Midbrain (tissue), 1 donor: ENCODE measurements at places on chromosomes 5 and 9.

DNA sequence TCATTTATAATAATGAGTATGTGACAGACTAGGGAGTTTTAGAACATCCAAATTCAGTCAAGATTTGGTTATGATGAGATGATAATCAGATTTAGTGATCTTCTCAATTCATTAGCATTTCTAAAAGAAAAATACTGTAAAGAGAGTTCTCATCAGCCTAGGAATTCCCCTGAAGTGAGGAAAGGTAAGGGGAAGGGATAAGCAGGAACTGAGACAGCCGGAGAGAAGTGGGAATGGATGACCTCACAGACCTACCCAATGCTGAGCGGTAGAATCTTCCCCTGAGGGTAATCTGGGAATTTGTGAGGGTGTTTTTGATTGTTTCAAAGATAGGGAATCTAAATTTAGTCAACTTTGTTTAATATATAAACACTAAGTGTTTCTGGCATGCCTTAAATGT, 16.7 kb upstream of the GPBP1 start:
- DNase-seq: no peak

- peak; percentile 29 for DNase-seq
Measured at GRCh38 chr9:36632892-36633291, 60.2 kb downstream of the MELK start.

DNA sequence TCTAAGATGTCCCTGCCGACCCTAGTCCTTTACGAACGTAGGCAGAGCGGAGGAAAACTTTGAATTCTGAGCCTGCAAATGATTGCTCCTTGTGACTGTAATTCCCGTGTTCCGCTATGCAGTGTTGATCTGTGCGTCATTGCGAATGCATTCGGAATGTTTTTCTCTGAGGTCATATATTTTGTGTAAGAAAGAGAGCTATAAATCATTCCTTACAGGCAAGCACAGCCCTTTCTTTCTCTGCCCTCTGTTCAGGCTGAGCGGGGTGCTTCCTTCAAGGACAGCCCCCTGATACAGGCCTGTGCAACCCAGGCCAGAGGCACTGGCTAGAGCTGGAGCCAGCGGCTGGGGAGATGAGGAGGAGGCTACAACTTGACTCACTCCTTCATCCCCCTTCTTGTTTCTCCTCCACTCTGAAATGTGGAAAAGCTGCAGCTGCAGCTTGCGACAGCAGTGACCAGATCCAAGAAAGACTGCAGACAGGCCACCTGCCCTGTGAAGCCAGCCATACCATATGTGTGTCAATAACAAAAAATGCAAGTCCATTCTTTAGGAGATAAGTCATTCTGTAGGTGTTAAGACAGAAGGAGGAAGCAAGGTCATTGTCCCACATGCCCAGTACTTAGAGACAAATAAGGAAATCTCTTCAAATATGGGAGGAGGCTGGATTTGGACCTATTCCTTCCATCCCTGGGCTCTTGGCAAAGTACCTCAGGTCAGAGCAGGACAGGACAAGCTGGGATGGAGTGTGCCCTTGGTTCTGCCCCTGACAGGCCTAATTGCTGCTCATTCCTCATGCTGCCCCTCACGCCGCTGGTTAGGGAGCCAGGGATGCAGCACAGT, 345.7 kb upstream of the WWC1 start:
- no peak for DNase-seq

GRCh38 chr5:76376866-76377230, 26.2 kb upstream of the IQGAP2 start:
- DNase-seq: no peak

DNA sequence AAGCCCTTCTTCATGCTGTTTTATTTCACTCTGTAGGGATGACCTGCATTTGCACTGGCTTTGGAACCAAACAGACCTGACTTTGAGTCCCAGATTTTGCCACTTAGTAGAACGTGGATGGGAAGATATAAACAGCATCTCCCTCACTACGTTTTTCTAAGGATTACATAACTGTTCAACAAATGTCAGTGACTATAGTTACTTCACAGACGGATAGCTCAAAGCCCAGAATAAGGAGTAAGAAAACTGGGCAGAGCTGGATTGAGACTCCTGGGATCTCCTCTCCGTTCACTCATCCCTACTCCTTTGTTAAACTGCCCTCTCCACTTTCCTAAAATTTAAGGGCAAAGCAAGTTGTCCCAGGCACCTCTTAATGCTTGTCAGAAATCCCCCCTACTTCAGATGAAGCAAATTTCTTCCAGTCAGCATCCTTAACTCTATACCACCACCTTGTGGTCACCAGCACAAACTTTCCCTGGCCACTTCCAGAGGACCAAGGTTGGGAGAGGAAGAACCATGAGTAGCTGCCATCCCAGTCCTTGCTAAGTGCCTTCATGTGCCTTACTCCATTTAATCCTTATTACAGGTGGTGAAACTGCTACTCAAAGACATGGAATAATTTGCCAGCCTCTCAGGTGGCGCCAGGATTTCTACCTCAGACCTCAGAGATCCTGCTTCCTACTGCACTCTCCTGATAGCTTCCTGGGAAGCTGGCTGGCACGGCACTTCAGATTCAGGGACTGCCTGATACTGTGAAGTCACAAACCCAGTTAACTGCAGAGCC, 38.4 kb downstream of the EGR1 start:
- peak; percentile 52 for DNase-seq

DNA sequence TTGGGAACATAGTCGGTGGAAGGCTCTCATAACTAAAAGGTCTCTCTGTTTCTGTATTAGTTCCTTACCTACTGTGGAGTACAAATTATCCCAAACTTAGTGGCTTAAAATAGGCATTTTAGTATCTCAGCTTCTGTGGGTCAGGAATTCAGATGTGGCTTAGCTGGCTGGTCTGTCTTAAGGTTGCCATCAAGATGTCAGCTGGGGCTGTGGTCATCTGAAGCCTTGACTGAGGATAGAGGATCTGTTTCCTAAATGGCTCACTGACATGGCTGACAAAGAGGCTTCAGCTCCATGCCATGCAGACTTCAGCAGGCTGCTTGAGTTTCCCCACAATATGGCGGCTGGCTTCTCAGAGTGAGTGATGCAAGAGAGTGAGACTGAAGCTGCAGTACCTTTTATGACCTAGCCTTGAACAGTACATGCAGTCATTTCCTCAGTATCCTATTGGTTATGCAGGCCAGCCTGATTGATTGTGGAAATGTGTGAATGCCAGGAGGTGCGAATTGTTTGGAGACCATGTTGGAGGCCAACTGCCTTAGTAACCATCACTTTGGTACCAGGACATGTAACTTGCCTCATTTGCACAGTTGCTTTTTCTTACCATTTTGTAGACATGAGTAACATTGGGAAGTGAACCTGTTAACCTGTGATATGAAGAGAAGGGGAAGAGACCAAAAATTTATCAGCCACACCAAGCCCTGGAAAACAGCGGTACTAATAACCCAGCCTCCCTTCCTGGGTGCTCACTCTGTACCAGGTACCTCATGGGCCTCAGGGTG, 152.8 kb upstream of the IER5L start:
- DNase-seq: no peak

GRCh38 chr9:116442528-116442927, 244.6 kb upstream of the TRIM32 start:
- DNase-seq: no peak

GRCh38 chr5:15034379-15034778, 162.8 kb upstream of the ANKH start:
- no peak for DNase-seq

DNA sequence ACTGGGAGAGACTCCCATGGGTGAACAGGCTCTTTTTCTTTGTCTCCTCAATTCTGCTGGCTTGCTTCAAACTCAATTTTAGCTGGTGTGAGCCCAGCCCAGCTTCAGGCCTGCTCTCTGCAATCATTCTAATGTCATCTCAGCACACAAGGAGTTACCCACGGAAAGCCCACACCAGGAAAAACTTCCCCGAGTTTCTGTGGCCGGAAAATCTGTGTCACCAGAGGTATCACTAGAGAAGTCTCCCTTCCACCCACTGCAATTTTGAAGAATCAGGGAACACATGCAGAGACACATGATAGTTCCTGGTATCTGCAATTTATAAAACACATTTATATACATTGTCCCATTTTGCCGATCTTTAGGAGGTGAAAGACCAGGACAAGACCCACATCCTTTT, 13.5 kb upstream of the NDFIP1 start:
- DNase-seq: no peak

- peak; percentile 48 for DNase-seq
Measured at GRCh38 chr9:34377404-34377746, 677 bp upstream of the MYORG start.

DNA sequence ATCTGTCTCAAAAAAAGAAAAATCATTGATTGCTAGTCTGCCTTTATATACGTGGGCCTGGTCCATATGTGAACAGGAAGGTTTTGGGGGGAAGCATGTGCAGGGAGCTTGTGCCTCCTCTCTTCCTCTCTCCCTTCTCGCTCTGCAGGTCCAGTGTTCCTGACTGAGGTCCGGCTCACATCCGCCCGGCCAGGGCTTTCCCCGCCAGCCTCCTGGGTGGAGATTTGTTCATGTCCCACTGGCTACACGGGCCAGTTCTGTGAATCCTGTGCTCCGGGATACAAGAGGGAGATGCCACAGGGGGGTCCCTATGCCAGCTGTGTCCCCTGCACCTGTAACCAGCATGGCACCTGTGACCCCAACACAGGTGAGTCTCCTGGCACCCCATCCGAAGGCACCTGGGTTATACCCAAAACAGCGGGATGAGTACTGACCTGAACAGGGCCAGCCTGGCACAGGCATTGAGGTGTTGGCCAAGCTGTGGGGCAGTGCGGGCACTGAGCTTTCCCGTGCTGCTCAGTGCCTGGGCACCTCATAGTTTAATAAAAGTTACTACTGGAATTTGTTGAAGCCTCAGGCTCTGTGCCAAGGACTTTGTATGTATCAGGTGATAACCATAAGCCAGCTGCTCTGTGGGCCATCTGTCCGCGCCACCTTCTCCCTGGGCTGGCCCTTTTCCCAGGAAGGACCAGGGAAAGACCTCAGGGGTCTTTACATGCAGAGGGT, 39.4 kb upstream of the AIF1L start:
- no peak for DNase-seq

DNA sequence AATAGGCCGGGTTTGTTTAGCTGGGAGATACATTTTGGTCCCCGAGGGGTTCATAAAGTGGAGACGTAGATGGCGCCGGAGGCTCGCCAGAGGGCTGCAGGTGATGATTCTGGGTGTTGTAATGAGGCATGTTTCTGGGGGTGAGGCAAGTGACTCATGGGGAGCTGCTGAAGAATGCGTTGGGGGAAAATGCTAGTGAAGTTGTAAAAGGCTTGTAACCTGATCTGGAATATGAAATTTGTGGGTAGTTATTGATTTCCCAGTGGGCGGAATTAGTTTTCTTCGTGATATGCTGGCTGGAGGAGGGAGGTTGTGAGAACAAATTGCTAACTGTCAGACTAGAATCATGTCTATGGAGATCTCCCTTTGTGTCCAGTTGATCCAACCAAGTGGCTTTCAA, 158.3 kb downstream of the DOCK2 start:
- DNase-seq: no peak

DNA sequence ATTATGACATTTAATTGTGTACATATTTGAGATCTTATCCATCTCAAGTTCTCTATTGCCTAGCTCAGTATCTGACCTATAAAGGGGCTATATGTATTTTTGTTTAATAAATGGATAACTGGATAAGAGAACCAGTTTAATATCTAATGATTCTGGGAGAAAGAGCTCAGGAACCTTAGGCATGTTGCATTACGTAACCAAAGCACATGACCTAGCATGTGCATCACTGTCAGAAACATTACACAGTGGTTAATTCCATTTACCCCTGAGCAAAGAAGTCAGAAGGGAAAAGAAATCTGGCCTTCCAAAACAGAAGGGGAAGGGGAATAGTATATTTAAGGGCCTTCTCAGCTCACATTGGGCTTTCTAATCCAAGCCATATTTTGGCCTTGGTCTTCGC, 12.3 kb downstream of the PAPPA start:
- DNase-seq: no peak

GRCh38 chr9:101332362-101332761, 52.4 kb downstream of the BAAT start:
- no peak for DNase-seq

DNA sequence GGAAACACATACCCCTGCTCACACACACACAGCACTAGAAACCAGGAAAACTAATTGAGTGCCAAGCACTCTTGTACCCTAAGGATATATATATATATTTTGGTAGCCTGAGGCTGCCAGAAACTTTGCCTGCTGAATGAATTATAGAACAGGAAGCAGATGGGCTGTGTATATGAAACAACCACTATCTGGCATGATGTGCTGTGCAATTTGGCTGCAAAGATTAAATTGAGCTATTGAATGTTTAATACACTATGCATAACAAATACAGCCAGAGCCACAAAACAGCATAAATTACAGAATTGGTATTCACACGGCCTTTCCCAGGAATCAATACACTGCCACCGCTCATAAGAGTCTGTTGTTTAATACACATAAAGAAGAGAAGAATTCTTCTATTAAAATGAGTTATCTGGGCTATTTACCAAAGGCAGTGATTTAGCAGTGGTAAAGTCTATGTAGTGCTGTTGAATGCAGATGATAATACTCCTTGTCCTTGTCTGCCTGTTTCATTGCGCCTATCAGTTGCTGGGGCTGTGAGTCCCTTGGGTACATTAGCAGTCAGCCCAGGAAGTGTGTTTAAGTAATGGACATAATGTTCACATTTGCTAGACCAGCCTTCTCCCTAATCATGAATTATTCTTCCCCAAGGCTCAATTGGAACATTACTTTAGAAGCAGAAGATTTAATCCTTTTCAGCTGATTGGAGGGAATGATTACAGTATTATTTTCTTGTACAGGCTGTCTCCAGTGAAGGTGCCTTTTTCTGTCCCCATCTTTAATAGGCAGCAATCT, 294.3 kb downstream of the TLE1 start:
- DNase-seq: peak; percentile 2

DNA sequence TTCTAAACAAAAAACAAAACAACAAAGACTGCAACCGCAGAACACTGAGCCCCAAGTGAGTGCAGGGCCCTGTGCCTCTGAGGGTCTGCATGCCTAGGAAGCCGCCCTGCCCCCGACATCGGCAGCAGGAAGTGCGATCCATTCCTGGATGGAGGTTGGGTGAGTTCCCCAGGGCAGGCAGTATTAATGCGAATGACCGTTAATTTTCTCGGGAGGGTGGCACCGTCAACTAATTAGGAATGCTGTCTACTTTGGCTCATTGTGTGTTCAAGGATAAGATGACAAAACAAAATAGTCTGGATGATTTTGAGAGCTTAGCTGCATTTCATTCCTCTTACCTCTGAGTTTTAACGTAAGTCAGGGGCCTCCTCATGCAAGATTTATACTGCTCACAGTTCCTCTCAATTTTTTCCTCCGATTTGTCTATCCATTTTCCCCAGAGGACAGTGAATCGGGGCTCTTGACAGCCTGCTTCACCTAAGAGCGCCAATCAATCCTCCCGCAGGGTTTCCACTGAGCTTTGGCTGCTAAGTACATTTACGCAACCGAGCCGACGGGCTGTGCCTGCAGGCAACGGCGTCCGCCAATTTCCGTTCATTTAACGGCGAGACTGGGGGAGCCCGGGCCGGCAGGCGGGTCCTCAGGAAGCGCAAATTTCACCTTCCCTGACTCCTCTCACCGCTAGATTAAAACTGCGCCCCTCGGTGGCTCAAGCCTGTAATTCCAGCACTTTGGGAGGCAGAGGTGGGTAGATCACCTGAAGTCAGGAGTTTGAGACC, 2.9 kb upstream of the NXNL2 start:
- no peak for DNase-seq

- no peak for DNase-seq
Measured at GRCh38 chr9:79583952-79584654, 12.3 kb downstream of the TLE4 start.
